ENCODE measurements at places on chromosomes 16 and 17. TPM values are rescaled to one million over a fixed set of nuclear protein-coding genes. Genes with fewer than 3 reads are reported as not detected.

DNA sequence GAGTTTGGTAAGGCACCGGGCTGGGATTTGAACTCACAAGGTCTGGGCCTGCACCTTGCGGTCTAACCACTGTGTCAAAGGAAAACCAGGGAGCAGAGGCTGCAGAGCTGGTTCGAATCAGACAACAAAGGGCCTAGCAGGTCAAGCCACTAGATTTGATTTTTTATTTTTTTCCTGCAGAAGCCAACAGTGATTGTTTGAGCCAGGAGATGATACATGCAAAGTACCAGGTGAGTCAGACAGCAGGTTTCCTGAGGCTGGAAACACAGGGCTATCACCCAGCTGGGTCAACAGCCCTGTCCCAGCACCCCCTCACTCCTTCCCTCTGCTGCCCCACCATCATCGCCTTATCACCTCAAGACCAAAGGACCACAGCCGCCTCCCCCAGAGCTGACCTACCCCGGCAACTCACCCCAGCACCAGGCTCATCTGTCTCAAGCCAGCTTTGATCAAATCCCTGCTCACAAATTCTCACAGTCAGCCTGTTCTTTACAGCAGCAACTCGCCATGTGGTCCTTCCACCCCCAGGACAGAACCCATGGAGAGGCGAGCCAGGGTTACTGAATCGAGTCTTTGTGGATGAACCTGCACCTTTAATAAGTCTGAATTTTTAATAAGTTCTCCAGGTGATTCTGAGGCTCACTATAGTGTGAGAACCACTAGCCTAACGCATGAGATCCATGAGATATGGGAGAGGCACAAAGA is 13.0 kb upstream of the KRT19 start:
- no peak for DNase-seq

- DNase-seq: no peak
Observed at GRCh38 chr17:60089096-60089806, 10.5 kb upstream of the HEATR6 start.

GRCh38 chr17:45277216-45277849 is 15.4 kb upstream of the SPATA32 start:
- DNase-seq: peak; percentile 90

DNA sequence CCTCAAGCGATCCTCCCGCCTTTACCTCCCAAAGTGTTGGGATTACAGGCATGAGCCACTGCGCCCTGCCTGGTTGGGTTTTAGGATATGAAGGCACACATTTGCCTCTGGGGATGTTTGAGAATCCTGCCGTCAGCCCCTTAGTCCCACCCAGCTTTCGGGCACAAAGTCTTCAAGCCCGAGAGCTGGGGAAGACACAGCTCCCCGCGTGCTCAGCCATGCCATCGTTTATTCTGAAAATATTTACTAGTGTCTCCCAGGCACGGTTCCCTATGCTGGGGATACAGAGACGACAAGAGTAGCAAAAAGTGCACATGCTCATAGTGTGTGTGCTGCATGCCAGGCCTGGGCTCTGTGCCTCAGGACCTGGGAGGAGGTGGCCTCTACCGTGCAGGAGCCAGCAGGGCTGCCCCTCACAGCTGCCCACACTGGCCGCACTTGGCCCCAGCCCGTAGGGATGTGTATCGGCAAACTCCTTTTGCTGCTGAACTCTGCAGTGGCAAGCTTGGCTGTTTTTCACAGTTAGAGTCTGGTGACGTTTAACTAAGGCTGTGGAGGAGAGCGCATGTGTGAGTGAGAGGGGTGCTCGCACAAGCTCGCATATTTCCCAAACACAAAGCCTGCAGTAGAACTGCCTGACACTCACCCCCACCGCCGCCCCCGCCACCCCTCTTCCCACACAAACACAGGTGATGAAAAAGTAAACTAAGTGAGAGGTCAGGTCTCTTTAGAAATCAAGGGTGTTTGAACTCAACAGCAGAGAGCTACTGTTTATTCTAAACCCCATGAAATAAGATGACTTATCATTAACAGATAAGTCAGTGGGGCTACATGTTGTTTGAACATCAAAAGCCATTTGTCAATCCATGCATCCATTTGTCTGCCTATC is 266.4 kb downstream of the MRTFB start:
- DNase-seq: no peak

GRCh38 chr16:73798471-73798870 is 498.1 kb upstream of the PSMD7 start:
- no peak for DNase-seq

GRCh38 chr16:85436636-85437165 is 176.4 kb upstream of the GSE1 start:
- no peak for DNase-seq

DNA sequence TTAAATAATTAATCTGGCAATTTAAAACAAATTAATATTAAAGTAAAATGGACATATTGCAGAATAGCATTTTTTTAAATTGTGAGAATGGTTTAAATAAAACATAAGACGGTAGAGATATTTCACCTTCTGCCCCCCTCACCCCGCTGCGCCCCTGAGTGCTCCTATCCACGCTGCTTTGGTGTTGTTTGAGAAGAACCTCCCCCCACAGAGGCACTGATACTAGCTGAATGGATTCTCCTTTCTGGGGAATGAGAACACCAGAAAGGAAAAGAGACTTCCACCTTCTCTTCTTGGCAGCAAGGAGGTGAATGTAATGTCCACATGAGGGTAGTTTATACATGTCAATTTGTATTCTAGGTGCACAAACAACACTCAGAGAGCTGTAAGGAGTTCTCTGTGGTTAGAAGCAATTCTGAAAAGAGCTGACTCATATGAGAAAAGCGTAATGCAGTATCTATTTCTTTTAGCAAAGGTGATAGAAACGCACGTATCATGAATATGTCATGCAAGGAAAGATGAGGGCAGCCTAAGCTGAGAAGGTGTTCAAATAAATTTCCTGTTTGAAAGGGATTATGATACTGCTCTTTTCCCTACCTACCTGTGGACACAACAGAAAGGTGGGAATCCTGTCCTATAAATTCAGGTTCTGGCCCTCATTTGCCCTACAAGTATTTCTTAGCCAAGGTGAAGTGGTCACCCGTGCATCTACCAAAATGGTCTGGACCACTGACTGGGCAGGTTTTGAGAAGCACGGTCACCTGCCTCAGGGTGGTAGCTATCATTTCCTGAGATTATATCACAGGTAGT is 126.9 kb downstream of the PARN start:
- peak; percentile 71 for DNase-seq

GRCh38 chr17:60542071-60542470 is 16.0 kb upstream of the APPBP2 start:
- DNase-seq: no peak

DNA sequence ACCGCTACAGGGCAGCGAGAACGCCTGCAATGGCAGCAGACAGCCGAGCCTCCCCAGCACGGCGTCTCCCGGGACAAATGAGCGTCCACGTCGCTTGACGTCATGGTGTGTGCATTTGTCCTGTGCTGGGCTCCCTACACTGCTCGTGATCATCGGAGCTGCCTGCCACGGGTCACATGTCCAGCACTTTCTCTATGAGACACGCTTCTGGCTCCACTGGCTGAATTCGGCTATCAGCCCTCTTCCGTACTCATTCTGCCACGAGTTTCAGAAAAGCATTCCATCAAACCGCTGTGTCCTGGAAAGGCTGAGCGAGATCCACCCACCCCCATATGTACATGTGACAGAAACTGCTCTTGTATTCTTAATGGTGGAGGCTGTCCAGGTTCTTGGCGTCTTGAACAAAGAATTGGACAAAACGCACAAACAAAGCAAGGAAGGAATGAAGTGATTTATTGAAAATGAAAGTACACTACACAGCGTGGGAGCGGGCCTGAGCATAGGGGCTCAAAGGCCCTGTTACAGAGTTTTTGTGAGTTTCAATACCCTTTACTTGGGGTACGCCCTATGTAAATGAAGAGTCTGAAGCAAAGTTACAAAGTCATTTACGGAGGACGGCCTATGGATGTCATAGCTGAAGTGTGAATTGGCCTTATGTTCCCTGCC is 28.5 kb upstream of the SHCBP1 start:
- peak; percentile 89 for DNase-seq

DNA sequence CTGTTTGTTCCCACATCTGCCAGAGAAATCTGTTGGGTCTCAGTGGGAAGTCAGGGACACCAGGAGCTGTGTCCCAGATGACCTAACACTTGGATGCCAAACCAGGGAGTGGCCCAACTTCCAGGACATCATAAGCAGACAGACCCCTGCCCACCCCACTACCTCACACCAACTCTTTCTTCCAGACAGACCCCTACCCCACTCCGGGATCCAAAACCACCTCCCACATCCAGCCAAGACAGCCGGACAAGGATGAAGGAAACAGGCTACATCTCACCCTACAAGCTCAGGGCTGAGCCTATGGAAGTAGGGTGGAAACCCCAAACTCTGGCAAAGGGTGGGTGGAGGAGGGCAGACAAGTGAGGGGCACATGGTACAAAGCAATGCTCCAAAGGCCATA is 3.6 kb downstream of the HDAC5 start:
- no peak for DNase-seq

DNA sequence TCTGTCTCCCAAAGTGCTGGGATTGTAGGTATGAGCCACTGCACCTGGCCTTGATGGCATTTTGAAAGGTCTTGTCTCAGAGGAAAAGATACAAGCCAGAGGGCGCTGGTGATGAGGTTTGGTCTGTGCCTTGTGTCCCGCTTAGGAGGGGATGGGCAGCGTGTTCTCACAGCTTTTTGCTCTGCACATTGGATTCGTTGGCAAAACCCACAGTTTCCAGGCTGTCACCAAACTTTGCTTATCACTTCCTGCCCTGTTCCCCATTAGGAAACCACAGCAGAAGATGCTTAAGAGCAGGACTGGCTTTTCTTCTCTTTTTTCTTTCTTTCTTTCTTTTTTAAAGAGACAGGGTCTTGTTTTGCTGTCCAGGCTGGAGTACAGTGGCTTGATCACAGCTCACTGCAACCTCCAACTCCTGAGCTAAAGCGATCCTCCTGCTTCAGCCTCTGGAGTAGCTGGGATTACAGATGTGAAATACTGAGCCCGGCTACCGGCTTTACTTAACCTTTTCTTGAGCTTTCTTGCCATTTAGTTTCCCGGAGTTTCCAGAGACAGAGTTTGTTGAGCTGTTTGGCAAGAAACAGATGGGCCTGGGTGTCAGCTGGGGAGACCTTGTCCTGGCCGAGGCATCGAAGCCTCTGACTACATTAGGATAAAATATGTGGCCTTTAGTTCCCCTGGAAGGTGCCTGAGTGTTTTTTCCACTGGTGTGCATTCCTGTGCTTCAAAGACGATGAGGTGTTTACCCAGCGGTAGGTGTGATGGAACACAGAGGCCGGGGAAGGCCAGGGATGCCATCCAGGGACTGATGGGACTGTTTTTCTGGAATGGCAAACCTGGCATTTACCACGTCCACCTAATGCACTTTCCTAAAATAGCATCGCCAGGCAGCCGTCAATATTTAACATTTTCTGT is 112.9 kb downstream of the ABCC1 start:
- DNase-seq: no peak

- DNase-seq: peak; percentile 22
Observed at GRCh38 chr16:8962393-8963009, 1.2 kb downstream of the USP7 start.

GRCh38 chr17:50330151-50330775 is 15.7 kb upstream of the XYLT2 start:
- no peak for DNase-seq

GRCh38 chr16:12425134-12425941 is 378.3 kb downstream of the CPPED1 start:
- DNase-seq: no peak

DNA sequence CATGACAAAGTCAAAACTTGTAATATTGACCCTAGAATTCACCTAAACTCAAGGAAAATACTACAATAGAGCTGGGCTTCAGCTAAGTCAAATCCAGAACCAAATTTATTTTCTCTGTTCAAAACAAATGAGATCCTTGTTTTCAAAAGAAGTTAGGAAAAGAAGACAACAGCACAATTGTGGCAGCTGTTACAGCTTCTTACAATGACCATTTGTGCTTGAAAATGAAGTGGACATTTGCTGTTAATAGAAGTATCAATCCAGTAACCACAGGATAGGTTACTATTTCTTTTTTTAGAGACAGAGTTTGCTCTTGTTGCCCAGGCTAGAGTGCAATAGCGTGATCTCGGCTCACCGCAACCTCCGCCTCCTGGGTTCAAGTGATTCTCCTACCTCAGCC is 44.4 kb downstream of the APPBP2 start:
- no peak for DNase-seq

GRCh38 chr17:7114875-7115614 is 423 bp upstream of the ASGR2 start:
- DNase-seq: no peak

- DNase-seq: no peak
Observed at GRCh38 chr17:46024590-46024989, 25.5 kb downstream of the STH start.

GRCh38 chr16:62240722-62241121 is 204.5 kb upstream of the CDH8 start:
- DNase-seq: no peak

DNA sequence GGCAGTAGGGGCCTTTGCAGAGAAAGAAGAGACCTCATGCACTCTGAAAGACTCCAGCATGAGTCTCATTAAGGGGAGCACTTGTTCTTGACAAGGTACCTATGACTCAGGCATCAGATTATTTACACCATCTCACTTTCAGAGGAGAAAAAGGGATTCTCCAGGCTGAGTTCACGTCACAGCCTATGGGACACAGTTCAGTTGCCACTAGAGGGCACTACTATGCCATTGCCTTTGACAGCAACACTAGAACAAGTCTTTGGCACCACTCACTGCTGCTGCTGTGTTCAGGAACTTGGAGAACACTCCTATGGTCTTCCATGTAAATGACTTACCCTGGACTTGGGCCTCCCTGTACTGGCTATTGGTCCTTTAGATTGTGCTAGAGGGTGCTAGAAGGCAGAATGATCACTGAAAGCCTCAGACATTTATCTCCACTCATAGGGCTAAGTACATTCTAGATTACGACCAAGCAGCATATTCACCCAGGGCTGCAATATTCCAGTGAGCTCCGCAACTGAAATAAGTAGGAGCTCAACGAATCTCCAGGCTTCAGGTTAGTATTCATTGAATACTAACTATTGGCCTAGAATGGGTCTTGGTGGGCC is 225.1 kb upstream of the CA10 start:
- peak; percentile 0 for DNase-seq

DNA sequence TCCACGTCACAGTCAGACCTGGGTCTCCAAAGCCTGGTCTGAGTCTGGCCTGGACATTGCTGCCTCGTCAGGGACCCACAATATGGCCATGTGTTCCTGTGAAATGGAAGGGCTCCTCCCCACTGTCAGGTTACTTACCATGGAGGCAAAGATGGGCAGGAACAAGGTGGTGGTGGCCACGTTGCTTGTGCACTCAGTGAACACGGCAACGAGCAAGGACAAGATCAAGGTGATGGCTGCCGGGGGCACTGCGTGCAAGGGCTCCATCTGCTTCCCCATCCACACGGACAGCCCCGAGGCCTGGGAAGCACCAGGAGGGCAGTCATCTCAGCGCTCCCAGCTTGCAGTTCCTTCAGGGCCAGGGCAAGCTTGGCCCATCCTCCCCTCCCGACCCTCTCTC is 22.5 kb downstream of the SLC13A5 start:
- DNase-seq: no peak

- DNase-seq: no peak
Observed at GRCh38 chr16:64292953-64293352, 828.9 kb downstream of the CDH11 start.

- peak; percentile 10 for DNase-seq
Observed at GRCh38 chr17:74454197-74455024, 12.0 kb upstream of the CD300A start.

- no peak for DNase-seq
Observed at GRCh38 chr17:10243883-10244844, 45.8 kb upstream of the GAS7 start.

GRCh38 chr16:47254756-47255155 is 111.0 kb upstream of the NETO2 start:
- DNase-seq: no peak

Gene GDPD3
- 0.83 TPM for total RNA-seq

Gene SPATA32
- 0.11 TPM for total RNA-seq

Gene GLP2R
- total RNA-seq: not detected

Gene RNF157
- total RNA-seq: 2.8 TPM

Gene ATP2A3
- 0.77 TPM for total RNA-seq

Gene TIMP2
- total RNA-seq: 94.7 TPM
